ENCODE measurements at places on chromosomes 3 and 15.
A peak's percentile ranks its signal among the peaks of the same experiment; 100 is the strongest.

DNA sequence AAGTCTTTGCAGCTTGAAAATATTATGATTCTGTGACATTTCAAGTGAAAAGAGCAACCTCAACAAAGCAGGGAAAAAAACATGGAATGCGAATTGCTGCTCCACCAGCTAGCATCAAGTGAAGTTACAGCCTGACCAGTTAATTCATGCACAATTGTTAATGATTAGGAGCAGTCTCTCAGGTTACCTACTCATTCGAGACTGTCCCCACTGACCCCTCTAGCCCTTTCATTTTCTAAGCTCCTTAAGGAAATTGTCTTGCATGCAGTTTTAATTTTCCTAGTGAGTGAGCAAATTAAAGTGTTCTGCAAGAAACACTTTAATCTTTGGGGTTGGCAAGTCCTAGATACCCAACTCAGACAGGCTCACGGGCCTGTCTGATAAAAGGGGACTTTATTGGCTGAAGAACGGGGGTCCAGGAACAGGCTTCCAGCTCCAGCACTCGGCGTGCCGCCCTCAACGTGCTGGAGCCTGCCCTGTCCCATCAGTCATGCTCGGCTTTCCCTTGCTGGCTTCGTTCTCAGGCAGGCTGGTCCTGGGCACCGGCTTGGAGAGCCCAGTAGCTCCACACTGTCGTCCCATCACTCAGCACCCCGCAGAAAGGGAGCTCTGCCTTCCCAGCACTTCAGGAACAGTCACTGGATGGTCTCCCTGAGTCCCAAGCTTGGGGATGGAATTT lies 18.3 kb downstream of the PODXL2 start:
- DNase-seq, result no peak

GRCh38 chr3:123876858-123877257 lies 7.3 kb downstream of the MYLK start:
- DNase-seq, result no peak

GRCh38 chr3:44962621-44963393 lies 13.2 kb downstream of the ZDHHC3 start:
- no peak for DNase-seq

GRCh38 chr3:14096742-14097141 lies 27.9 kb downstream of the CHCHD4 start:
- no peak for DNase-seq

DNA sequence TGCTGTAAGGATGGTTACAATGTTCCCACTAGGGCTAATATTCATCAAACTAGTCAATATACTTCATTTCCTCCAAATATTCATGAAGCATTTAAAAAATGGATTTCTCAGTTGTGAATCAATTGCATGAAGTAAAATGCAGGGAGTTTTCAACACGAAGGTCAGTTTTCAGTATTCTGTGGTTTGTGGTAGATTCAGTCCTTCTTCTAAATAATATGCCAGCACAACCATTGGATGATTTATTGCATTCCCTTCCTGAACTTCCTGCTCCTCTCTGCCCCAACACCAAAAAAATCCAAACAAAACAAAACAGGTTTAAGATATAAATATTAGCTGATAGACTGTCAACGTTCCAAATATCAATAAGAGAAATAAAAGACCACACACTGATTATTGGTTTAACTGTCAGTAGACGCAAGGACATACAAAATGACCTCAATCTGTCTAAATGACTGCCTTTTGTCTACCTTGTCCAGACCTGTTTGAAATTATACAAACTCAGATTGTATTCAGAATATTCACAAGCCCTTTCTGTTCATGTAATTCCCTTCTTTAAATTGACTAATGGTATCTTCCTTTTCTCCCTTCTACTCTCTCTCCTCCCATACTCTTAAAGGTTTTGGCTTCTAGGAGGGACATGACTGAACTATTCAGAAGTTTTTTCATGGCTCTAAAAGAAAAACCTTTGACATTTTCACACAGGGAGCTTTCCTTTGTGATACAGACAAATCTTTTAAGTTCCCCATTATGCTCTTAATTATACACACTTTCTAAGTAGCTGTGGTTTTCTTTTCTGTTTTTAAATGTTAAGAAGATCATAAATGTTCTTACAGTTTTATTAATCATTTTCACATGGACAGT lies 92.6 kb upstream of the STT3B start:
- DNase-seq, result no peak

DNA sequence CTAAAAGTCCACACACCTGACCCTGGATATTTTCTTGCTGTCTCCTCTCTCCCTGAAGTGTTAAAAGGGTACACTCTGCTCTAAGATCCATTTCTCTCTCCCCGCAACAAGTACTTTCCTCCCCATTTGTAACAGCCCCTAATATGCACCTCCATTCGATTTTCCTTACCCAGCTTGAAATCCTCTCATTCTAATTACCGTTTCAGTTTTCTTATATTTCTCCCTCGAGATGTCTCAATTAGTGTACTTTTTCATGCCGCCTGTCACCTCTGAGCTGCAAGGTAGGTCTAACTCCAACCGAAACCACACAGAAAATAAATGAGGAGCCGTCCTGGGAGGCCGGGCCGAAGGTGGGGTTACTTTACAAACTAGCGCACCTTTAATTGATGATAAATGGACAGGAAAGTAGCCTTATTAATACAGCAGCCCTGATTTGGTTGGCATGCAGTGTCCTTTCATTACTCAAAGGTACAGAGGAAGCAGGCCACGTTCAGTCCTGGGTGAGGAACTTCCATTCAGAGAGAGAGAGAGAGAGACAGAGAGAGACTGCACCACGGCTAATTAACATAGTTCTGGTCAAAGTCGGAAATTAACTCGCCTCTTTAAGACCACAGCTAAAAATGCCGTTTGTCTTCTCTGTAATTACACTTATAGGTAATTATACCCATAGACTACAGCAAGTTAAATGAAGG lies 319.9 kb downstream of the ARRDC4 start:
- no peak for DNase-seq

- no peak for DNase-seq
These were observed 48.1 kb upstream of the CDV3 start for GRCh38 chr3:133525435-133525834.

- DNase-seq, result no peak
These were observed 602 bp downstream of the CPB1 start for GRCh38 chr3:148828136-148828690.

GRCh38 chr15:31357148-31357547 lies 30.5 kb downstream of the KLF13 start:
- DNase-seq, result no peak

- DNase-seq, result no peak
These were observed 245.7 kb downstream of the SV2B start for GRCh38 chr15:91345736-91346135.

GRCh38 chr3:157920822-157921700 lies 185.2 kb downstream of the SHOX2 start:
- no peak for DNase-seq

DNA sequence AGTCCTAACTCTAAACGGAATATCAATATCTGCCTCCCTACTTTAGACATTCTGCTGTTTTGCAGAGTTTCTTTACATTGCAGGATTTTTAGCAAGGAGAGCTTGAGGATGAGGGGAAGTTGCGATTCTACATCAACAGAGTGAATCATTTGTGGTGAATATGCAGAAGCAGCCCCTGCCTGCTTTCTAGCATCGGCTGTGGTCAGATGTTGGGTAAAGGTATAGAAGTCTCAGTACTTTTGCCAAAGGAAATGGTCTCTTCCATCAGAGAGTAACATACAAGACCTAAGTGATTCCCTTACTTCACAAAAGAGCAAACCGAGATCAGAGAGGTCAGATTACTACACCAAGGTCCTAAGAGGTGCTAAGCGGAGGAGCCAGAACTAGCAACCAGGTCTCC lies 15.2 kb downstream of the ST3GAL6 start:
- peak; percentile 81 for DNase-seq

DNA sequence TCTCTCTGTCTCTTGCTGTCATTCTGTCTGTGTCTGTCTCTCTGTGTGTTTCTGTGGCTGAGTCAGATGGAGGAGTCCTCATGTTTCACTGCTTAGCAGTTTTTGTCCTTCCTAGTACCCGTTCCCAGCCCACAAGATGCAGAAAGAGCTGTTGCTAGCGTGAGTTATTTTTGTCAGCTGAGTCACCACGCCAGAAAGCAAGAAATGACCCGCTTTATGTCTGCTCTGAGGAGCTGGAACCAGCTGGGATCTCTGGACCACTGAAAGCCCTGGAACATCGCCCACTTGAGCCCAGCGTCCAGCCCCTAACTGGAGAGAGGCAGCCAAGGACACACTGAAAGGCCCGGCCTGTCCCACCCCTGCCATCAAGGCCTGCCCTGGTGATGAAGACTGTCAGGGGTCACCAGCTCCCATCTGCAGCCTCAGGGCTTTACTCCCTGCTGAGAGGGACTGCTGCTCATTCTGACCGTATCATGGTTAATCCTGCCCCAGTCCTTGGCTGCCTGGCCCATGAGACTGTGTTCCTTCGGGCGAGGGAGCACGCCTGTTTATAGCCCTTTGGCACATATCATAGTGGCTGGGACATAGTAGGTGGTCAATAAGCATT lies 101.7 kb upstream of the TPM1 start:
- DNase-seq, result peak; percentile 48

- DNase-seq, result no peak
These were observed 877.2 kb downstream of the CADM2 start for GRCh38 chr3:85835857-85836440.

GRCh38 chr3:51751287-51751686 lies 27.8 kb downstream of the IQCF6 start:
- DNase-seq, result no peak

GRCh38 chr3:24264011-24264410 lies 230.6 kb downstream of the THRB start:
- DNase-seq, result no peak

- DNase-seq, result no peak
These were observed 31.2 kb upstream of the USP3 start for GRCh38 chr15:63473007-63473748.

GRCh38 chr15:34837246-34838016 lies 42.1 kb upstream of the ACTC1 start:
- no peak for DNase-seq

DNA sequence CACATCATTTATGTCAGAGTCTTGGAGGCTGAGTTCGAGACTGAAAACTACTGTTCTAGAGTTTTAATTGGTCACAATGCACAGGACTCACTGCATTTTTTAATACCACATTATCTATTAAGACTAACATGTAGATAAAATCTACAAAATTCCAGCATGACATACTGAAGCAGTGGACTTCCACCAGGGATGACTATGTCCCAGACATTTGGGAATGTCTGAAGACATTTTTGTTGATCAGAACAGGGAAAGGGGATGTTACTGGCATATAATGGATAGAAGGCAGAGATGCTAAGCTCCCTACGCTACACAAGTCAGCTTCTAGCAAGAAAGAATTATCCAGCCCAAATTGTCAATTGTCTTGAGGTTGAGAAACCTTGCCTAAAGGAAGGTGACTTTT lies 419.0 kb upstream of the TGFBR2 start:
- DNase-seq, result no peak

- no peak for DNase-seq
These were observed 25.2 kb downstream of the ATP6V1A start for GRCh38 chr3:113771993-113772392.

DNA sequence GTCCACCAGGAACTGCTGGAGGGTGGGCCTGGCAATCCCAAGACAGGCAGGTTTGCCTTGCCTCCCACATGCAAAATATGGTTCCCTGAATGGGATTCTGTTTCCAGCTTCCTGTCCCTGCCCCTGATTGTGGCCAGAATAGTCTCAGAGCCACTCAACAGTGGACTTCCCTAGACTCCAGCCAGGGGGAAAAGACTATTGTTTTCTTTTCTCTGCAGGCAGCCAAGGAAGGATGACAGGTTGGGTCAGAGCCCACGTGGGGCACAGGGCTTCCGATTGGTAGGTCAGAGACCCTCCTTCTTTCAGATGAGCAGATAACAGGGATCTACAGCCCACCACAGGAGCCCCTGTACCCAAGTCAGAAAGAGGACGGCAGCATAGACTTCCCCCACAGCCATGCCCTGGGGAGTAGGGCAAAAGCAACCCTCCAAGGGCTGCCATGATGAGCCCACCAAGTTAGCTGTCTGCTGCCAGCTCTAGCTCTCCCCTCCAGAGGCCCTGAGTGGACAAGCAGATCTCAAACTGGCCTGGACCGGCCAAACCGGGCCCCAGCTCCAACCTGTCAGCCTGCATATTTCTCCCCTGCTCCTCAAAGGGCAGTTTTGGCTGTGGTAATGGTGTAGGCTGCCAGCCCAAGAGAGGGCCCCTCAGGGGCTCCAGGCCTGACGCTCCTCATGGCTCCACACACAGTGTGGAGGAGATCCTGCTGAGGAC lies 6.4 kb downstream of the TLR9 start:
- DNase-seq, result no peak

- no peak for DNase-seq
These were observed 412.3 kb upstream of the TPRG1 start for GRCh38 chr3:188759336-188760005.

DNA sequence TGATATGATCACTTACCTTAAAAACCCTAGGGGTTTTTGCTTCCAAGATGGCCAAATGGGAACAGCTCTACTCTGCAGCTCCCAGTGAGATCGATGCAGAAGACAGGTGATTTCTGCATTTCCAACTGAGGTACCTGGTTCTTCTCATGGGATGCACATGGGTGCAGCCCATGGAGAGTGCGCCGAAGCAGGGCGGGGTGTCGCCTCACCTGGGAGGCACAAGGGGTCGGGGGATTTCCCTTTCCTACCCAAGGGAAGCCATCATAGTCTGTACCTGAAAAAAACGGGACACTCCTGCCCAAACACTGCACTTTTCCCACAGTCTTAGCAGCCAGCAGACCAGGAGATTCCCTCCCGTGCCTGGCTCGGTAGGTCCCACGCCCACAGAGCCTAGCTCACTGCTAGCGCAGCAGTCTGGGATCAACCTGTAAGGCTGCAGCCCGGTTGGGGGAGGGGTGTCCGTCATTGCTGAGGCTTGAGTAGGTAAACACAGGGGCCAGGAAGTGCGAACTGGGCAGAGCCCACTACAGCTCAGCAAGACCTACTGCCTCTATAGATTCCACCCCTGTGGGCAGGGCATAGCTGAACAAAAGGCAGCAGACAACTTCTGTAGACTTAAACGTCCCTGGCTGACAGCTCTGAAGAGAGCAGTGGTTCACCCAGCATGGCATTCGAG lies 78.6 kb downstream of the CTNNB1 start:
- DNase-seq, result no peak

GRCh38 chr3:49238274-49239127 lies 38.5 kb downstream of the C3orf62 start:
- DNase-seq, result peak; percentile 95

- no peak for DNase-seq
These were observed 3.3 kb downstream of the MSL2 start for GRCh38 chr3:136192831-136193230.

DNA sequence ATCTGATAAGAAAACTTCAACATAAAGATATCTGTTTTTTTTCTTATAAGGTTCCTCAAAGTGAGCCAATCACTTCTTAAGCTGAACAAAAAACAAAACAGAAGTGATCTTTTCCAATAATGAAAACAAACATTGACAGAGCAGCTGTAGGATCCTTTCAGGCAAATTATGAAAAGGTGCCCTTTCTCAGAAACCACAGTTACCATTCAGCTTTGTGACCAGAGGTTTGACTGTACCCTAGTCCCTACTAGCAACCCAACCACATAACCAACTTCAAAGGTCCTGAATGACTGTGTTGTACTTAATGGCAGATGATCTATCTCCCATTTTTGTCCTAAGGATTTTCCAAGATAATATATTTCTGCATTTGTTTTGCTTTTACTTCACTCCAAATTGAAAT lies 39.4 kb upstream of the CCR2 start:
- DNase-seq, result no peak

All from NB4 (cell line).